ENCODE measurements at places on chromosomes 4 and X. TPM values are rescaled to one million over a fixed set of nuclear protein-coding genes. Genes with fewer than 3 reads are reported as not detected.
A peak's percentile ranks its signal among the peaks of the same experiment; 100 is the strongest.

Gene SLC6A14
- total RNA-seq, result not detected

Gene FRAS1
- total RNA-seq, result 2.4 TPM

Gene AFM
- not detected for total RNA-seq

Gene SPATA4
- not detected for total RNA-seq

Gene MAGED4B
- 31.2 TPM for total RNA-seq

Gene IL13RA2
- total RNA-seq, result not detected

Gene MAML3
- 50.5 TPM for total RNA-seq

DNA sequence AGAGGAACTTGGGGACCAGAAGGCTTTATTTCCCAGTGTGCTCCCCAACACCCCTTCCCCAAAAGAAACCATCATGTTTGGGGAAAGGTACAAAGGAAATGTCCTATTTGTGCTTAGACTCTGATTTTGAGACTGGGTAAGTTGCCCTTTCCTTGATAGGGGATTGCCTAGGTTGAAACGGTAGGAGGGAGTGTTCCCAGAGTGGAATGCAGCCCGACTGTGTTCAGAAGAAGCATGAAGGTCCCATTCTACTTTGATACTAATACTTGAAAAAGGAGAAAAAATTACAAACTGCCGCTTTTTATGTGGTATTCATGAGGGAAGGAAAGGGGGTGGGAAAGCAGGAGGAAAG lies 32.4 kb upstream of the TMEM131L start:
- no peak for DNase-seq

DNA sequence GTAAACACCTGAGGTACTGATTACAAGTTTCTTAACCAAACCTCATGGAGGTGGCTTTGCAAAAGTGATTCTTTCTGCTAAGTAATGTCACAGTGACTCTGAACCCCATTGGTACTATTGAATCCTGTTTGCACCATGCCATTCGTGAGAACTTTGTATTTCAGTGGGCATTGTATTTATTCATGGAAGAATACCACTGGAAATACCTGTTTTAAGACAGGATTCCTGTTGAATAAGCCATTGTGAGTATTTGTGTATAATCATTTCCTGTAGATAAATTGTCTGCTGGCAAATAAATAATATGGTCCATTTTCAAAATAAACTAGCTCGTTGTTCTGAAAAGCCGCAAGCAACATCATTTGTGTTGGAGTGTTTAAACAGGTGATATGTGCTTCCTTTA lies 136.4 kb upstream of the GUCY1A1 start:
- no peak for DNase-seq

- no peak for DNase-seq
Observed at GRCh38 chrX:66654411-66654810, 15.5 kb upstream of the EDA2R start.

GRCh38 chr4:119627267-119628255 lies 1.0 kb downstream of the PDE5A start:
- peak; percentile 50 for DNase-seq

DNA sequence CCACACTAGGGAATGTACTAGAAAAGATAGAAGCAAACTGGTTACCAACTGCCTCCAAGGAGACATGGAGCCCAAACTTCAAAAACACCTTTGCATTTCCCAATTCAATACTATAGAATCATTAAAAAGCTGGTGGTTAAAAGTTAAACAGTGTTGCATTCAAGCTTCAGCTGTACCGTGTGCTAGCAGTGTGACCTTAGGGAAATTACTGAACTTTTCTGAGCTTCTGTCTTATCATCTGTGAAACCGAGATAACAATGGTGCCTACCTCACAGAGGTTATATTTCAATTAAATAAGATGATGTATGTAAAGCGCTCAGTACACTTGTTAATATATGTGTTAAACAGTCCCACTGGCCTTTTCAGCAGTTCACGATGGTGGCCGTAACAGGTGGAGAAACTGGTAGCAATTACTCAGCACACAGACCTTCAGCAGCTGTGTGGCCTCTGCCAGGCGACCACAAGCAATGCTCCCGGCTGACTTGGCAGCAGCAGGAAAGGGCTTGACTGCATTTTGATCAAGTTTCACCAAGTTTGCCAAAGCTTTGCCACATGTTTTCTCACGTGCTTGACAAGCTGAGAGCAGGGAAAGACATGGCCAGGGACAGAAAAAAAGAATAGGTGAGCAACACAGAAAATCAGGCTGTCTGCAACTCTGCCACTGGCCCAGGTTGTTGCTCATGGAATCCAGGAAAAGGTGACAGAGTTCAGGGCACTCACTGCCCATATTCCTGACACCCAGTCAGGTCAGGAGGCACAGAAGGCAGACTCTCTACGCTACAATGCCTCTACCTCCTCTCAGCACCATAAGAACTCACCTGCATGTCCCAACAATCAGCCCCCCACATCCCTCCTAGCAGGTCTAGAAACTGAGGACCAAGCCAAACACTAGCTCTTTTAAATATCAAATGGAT lies 72.1 kb downstream of the PARM1 start:
- DNase-seq, result no peak

- no peak for DNase-seq
Observed at GRCh38 chrX:72125331-72126047, 6.2 kb downstream of the RTL5 start.

DNA sequence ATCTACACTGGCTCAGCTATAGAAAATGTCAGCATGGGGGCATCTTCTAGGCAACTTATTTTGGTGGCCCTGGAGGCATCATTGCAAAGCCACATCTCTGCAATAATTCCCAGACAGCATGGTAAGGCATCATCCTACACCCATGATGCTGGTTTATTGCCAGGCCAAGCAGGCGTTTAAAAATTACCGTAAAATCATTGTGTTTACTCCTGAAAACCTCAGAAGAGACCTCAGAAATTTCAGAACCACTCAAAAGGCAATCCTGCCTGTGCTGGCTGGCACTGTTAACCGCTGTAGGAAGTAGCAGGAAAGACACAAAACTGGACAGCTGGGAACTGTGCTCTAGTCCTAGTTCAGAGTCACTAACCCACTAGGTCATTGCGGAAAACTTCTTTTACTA lies 63.2 kb downstream of the MID1 start:
- DNase-seq, result no peak

GRCh38 chrX:17968367-17968766 lies 107.3 kb upstream of the RAI2 start:
- no peak for DNase-seq

DNA sequence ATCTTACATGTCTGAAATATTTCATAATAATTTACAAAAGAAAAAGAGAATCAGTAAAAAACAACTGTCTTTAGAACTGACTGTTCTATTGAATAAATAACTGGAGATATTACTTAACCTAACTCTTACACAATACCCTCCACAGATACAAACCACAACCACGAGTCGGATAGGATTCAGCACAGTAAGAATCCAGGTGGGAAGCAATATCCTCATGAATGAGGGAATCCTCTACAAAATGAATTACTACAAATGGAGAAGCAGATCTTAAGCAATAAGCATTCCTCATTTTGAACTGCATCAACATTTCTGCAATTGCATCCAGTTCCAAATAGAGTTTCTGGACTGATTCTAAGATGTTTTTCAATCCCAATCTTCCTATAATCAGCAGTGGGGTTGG lies 227.1 kb downstream of the SH2D1A start:
- DNase-seq, result no peak

DNA sequence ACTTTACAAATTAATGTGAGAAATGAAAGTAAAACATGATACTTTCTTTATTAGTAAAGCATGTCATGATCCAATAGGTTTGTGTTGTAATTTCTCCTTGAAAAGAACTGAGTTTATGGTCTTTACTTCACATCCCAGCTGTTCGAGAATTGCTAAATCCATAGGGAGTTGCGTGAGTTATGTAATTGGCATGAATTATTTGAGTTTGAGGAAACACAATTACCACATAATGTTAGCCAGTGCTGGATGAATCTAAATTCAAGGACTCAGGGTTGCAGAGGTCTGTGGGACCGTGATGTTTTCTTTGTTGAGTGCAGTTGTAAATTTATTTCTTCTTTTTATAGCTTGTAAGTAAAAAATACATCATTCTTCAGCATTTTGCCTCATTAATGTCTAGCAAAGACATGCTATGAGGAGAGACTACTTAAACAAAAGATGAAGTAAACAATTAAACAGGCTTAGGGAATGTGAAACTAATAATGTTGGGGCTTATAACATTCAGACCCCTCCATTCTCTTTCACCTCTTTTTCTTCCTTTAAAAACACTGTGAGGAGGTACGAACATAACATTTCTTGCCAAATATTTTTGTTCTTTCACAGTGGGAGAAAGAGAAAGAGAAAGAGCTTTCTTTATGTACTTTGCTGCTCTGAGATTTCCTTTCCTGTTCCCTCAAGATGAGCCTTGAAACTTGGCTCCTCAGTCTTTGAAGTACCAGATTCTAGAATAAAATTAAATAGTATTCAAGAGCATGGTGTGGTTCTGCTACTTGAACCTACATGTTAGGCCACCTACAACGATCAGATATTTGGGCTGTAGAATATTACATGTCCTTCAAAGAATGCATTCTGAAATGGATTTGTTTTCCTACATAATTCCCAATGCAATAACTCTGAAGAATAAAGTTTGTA lies 159.6 kb upstream of the ANK2 start:
- DNase-seq, result no peak

DNA sequence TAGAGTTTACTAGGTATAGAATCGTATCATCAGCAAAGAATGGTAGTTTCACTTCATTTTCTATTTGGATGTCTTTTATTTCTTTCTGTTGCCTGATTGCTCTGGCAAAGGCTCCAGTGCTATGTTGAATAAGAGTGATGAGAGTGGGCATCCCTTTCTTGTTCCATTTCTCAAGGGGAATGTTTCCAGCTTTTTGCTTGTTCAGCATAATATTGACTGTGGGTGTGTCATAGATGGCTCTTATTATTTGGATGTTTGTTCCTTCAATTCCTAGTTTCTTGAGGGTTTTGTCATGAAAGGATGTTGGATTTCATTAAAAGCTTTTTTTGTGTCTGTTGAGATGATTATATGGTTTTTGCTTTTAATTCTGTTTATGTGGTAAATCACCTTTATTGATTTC lies 1114.5 kb downstream of the RAPGEF2 start:
- no peak for DNase-seq
